Esophagus muscularis mucosa (tissue), 4 donors: ENCODE measurements at places on chromosomes 1 and 21. TPM values are rescaled to one million over a fixed set of nuclear protein-coding genes. Genes with fewer than 3 reads are reported as not detected.

The PPIAL4G gene
- not detected for total RNA-seq

GRCh38 chr1:82064691-82065090 is 264.0 kb downstream of the ADGRL2 start:
- no peak for DNase-seq
- H3K4me1 ChIP-seq: no peaks in the 10 kb centered on the region
- no peak overlapping the region for H3K4me3 ChIP-seq
- no peaks in the 10 kb centered on the region for H3K36me3 ChIP-seq
- no peaks in the 10 kb centered on the region for H3K27me3 ChIP-seq

GRCh38 chr1:46525253-46525983 is 26.0 kb downstream of the KNCN start:
- H3K4me3 ChIP-seq: no peak overlapping the region
- no peak overlapping the region for H3K27ac ChIP-seq
- DNase-seq: no peak

DNA sequence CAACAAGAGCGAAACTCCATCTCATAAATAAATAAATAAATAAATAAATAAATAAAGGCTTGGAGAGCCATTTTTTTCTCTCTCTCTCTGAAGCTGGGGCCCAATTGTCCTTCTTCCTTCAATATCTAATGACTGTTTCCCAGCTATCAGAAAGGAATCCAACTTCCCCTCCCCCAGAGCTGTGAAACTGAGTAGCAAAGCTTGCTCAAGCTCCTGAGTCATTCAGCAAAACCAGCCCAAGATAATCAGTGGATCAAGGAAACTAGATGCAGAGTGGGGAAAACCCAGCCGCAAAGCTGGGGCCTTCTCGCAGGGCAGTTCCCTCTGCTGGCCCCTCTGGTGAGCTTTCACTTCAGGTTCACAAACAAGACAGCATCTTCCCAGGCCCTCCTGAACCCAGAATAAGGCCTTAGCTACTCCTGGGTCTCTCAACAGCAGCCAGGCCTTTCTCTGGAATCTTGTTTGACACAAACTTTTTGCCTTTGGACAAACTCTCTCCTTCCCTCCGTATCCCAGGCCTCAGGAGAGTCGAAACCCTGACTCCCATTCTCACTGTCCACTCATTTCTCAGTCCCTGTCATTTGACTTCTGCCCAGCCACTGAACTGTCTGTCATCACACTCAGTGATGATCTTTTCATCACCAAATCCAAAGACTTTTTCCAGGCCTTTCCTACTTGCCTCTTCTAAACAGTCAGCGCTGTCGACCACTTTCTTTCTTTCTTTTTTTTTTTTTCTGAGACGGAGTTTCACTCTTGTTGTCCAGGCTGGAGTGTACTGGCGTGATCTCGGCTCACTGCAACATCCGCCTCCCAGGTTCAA is 18.0 kb upstream of the PTP4A2 start:
- H3K4me1 ChIP-seq: peaks cover 40% of the 10 kb centered on the region
- H3K36me3 ChIP-seq: no peaks in the 10 kb centered on the region
- H3K27ac ChIP-seq: peak overlapping the region; percentile 87
- peak; percentile 95 for DNase-seq
- no peak overlapping the region for H3K4me3 ChIP-seq

The NTRK1 gene
- total RNA-seq: 2.5 TPM

DNA sequence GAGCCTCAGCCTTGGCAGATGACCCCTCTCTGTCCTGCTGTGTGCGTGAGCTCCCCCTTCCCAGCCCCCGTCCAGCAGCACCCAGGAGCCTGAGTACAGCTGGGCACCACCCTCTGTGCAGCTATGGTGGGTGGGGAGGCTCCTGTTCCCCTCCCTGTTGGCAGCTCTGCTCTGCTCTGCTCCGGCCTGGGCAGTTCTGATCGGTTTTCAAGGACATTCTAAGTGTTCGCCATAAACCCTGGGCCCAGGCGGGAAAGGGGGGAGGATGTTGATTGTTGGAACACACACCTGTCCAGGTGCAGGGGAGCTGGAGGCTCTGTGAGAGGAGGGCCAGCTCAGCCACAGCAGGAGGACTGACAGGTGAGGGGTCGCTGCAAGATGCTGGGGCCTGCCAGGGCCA is at the start of gene CLCNKB:
Gene CLCNKB (plus strand): TSS at position 262 of the 400 bp plus-strand sequence. CDS start 711 bp downstream, outside the sequence.
- H3K4me1 ChIP-seq: peaks cover 5% of the 10 kb centered on the region
- DNase-seq: no peak
- no peak within 1 kb of the TSS for H3K4me3 ChIP-seq
- H3K27ac ChIP-seq: no peak within 1 kb of the TSS
- no peaks in the 10 kb centered on the region for H3K27me3 ChIP-seq
- no peaks in the 10 kb centered on the region for H3K36me3 ChIP-seq

- H3K4me1 ChIP-seq: no peaks in the 10 kb centered on the region
- no peak overlapping the region for H3K4me3 ChIP-seq
- peak; percentile 68 for DNase-seq
Observed at GRCh38 chr1:5616366-5617178, 375.7 kb downstream of the NPHP4 start.

DNA sequence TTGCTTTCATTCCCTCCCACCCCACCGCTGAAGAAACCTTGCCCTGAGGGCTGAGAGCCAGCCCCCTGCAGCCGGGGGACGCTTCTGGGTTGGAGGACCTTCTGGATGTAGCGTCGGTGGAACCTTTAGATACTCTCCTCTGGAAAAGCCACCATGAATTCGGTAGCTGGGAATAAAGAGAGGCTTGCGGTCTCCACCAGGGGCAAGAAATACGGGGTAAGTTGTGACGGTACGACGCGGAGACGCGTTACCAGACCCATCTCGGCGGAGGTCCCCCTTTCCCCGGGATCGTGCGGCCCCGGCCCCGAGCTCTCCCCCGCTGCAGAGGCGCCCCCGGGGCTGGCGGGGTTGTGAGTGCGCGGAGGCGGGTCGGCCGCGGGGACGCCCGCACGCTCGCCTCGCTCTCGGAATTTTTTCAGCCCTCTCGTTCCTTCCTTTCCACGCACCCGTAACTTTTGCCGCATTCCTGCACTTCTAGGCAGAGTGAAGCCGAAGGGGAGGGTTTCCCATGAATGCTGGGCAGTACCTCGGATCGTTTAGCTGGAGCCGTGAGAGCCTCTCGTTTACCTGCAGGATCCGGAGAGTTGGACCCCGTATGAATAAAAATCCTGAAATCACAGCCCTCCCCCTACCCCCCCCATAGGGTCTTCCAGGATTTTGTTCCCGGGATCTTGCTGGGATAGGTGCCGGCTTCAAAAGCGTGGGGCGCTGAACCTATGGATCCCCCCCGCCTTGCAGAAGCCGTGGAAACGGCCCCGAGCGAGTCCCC is 671 bp downstream of the KIF26B start:
- peaks cover 42% of the 10 kb centered on the region for H3K4me1 ChIP-seq
- H3K4me3 ChIP-seq: peak overlapping the region; percentile 63
- H3K27ac ChIP-seq: no peak overlapping the region
- no peak for DNase-seq

DNA sequence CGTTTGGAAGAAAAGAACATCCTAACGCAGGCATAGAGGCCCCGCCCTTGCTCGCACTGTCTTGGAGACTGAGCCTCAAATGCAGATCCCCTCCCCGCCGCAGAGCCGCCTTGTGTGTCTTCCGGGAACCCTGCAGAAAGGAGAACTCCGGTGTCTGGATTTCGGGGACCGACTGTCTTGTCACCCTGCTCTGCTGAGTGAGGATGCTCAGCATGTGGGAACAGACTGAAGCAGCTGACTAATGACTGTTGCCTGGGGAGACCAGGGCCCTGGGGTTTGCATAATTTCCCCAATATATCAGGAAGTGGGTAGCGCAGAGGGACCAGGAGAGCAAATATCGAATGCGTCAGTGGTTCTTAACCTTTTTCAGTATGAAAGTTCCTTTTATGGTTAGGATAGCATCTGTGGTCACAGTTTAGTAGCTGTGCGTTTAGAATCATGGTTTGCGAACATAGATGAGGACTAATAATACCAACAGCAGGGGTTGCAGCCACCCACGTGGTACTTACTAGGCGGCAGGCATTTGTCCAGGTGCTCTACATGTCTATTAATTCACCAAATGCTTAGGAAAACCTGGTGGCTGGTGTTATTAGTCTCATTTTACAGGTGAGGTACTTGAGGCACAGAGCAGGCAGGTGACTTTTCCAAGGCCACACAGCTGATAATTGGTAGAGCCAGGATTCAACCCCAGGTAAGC is 14.3 kb downstream of the GPR137B start:
- no peak for DNase-seq
- no peak overlapping the region for H3K27ac ChIP-seq
- H3K36me3 ChIP-seq: no peaks in the 10 kb centered on the region
- H3K4me3 ChIP-seq: no peak overlapping the region

GRCh38 chr1:177862916-177863315 is 106.9 kb downstream of the SEC16B start:
- peaks cover 8% of the 10 kb centered on the region for H3K4me1 ChIP-seq
- no peak overlapping the region for H3K4me3 ChIP-seq
- DNase-seq: no peak
- no peaks in the 10 kb centered on the region for H3K27me3 ChIP-seq

GRCh38 chr1:147478521-147478920 is 62.8 kb upstream of the BCL9 start:
- no peak overlapping the region for H3K27ac ChIP-seq
- no peaks in the 10 kb centered on the region for H3K27me3 ChIP-seq
- H3K36me3 ChIP-seq: no peaks in the 10 kb centered on the region

The BRDT gene
- total RNA-seq: not detected

GRCh38 chr1:86445919-86446318 is 21.9 kb downstream of the CLCA2 start:
- H3K27ac ChIP-seq: no peak overlapping the region
- no peaks in the 10 kb centered on the region for H3K27me3 ChIP-seq
- H3K4me3 ChIP-seq: no peak overlapping the region
- H3K4me1 ChIP-seq: no peaks in the 10 kb centered on the region
- no peaks in the 10 kb centered on the region for H3K36me3 ChIP-seq

GRCh38 chr1:46246548-46247435 is 771 bp upstream of the RAD54L start:
- H3K4me1 ChIP-seq: peaks cover 20% of the 10 kb centered on the region
- peak overlapping the region; percentile 67 for H3K27ac ChIP-seq
- H3K36me3 ChIP-seq: no peaks in the 10 kb centered on the region

DNA sequence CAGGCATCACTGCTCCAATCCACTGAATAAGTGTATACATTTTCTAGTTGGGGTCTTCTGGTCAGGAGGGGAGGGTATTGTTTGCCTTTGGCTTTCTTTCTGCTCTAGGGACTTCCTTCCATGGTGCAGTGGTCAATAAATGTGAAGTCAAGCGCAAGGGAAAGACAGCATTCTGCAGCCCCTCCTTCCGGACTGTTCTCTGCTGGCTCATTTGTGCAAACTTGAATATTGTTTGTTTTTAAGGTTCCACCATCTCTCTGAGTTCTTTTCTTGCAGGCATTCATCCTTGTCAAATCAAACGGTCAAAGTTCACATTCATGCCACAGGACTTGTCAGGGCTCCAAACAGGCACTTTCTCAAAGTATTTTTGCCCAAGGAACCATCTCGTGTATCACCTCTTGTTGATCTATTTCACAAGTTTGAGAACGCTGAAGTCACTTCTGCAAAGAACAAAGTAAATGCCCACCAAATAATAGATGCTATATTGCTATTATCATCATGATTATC is 205.6 kb upstream of the KAZN start:
- DNase-seq: peak; percentile 47
- no peak overlapping the region for H3K27ac ChIP-seq
- H3K4me1 ChIP-seq: no peaks in the 10 kb centered on the region
- H3K36me3 ChIP-seq: no peaks in the 10 kb centered on the region

GRCh38 chr1:112708002-112708448 is 1.1 kb upstream of the RHOC start:
- no peak for DNase-seq
- peaks cover 33% of the 10 kb centered on the region for H3K4me1 ChIP-seq
- peaks cover 5% of the 10 kb centered on the region for H3K36me3 ChIP-seq
- H3K4me3 ChIP-seq: no peak overlapping the region
- H3K27ac ChIP-seq: peak overlapping the region; percentile 100
- no peaks in the 10 kb centered on the region for H3K27me3 ChIP-seq

The TSPAN1 gene
- 1.6 TPM for total RNA-seq

DNA sequence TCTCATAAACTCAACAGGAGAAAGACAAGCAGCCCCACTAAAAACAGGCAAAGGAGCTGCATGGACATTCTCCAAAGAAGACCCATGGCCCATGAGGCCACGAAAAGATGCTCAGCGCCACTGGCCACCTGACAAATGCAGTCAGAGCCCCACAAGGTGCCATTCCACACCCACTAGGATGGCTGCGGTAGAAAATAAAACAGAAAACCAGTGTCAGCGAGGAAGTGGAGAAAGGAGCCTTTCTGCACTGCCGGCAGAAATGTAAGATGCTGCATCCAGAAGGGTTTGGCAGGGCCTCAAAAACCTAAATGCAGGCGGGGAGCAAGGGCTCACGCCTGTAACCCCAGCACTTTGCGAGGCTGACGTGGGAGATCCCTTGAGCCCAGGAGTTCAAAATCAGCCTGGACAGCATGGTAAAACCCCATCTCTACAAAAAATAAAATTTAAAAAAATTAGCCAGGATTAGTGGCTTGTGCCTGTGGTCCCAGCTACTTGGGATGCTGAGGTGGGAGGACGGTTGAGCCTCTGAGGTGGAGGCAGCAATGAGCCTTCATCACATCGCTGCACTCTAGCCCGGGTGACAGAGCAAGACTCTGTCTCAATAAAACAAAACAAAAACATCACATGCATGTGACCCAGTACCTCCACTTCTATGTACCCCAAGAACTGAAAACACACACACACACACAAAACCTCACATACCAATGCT is 4.2 kb downstream of the WNT9A start:
- H3K4me1 ChIP-seq: peaks cover 45% of the 10 kb centered on the region
- peak overlapping the region; percentile 91 for H3K27ac ChIP-seq
- DNase-seq: no peak
- no peaks in the 10 kb centered on the region for H3K36me3 ChIP-seq
- H3K4me3 ChIP-seq: no peak overlapping the region

The CFHR4 gene
- total RNA-seq: not detected

The AADACL3 gene
- total RNA-seq: not detected

The MYOG gene
- not detected for total RNA-seq

The SEMA4A gene
- total RNA-seq: 3.3 TPM

DNA sequence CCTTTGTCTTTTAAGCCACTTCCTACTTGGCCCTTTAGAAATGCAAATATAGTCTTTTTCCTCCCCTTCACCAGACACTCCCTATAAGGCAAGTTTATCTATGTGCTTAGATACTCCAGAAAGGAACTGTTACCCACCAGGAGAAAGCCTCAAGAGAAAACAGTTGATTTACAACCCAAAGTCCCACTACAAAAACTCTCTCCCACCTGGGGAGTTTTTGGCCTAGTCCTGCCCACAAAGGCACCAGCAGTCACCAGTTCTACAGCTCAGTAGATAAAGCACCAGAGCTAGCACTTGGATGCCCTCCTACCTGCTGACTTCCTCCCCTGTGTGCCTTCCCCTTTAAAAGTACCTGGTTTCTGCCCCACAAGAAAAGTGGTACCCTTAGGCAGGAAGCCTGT is 27.7 kb upstream of the HAO2 start:
- no peak overlapping the region for H3K4me3 ChIP-seq
- H3K27me3 ChIP-seq: no peaks in the 10 kb centered on the region
- DNase-seq: no peak

The GPR25 gene
- total RNA-seq: not detected
